ENCODE measurements at places on chromosomes 5 and 9.

DNA sequence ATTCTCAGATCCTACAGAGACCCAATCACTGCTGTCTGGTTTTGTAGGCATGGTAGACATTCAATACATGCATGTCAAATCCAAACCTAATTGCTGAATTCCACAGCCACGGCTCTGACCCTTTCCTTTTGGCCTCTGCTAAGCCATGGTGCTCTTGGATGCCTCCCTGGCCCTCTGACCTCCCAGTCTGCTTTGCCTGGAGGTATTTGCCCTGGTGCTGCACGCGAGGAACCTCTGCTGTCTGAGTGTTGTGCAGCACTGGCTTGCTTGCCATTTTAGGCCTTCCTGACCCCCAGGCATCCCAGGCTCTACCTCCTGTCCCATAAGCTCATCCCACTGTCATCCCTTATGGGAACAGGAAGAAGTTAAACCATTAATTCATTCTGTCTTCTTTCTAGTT, 60.9 kb downstream of the DOCK2 start:
- no peak for DNase-seq

- no peak for DNase-seq
Measured at GRCh38 chr5:5350101-5350500, 72.4 kb upstream of the ICE1 start.

GRCh38 chr5:135137146-135137915, 103.3 kb upstream of the PITX1 start:
- DNase-seq: no peak

GRCh38 chr9:98807070-98807813, at the start of gene GALNT12:
Gene GALNT12, plus strand, starts transcription at chr9:98807670. Its CDS starts 29 bp downstream, at chr9:98807699.
- DNase-seq: peak; percentile 37

DNA sequence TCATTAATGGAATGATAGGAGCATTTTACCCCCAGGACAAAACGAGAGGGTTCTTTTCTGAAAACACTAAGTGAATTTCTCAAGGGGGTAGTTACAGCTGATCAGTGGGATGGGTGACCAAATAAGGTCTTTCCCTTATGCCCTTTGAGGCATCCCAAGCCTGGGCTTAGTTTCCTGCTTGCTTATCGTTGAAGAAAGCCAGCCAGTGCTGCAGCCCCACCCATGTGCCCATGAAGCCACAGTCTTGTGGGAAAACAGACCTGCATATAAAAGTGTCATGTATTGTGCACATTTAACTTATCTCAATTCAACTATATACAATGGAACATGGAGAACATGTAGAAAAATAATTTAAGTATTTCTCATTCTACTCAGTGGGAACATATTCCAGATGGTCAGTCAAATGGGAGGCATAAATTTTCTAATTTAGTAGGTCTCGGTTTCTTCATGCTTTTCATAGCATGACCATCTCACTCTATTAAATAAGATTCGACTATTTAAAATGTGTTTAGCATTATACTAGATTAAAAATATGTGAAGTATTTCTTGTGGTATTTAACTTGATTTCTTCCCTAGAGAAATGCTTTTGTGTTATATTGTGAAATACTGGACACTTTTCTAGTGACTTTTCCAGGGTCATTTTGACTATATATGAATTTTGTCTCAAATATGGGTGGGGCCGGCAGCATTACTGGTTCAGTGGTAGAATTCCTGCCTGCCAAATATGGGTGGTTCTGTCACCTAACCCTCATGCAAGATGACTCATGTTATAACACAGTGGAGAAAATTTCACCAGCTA, 189.7 kb upstream of the SGCD start:
- DNase-seq: no peak

DNA sequence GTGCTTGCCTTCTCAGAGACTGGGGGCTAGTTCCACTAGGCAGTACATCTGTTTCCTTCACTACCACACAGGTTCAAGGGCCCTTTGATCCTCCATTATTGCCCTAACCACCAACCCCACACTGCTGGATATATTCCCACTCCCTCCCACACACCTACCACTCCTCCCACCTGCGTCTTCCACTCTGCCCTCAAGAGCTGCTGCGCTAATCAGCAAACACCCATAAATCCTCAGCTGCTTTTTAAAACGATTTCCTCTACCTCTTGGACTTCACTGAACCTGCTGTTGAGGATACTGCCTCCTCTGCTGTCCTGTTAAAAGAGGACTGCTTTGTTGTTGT, 120.9 kb downstream of the MAPKAP1 start:
- DNase-seq: no peak

DNA sequence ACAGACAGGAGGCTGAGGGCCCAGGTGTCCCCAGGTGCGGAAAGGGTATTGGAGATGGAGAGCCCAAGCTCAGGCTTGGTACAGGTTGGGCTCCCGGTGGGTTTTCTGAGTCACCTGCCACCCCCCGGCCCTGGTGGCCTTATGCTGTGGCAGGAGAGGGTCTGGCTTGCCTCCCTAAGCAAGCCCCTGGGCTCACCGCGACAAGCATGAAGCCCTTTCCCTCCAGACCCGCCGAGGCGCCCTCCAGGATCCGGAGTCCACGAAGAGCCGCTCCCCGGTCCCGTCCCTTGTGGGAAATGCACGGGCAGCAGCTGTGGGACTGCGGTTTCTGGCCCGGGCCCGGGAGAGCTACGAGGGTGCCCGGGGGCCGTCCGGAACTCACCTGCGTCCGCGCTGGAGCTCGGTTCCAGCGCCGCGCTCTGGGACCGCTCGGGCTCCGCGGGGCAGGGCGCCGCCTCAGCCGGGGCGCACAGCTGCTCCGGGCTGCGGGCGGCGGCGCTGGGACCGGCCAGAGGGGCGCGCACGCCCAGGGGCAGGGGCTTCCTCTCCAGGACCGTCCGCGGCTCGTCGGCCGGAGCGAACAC, 757 bp downstream of the SAPCD2 start:
- DNase-seq: no peak

DNA sequence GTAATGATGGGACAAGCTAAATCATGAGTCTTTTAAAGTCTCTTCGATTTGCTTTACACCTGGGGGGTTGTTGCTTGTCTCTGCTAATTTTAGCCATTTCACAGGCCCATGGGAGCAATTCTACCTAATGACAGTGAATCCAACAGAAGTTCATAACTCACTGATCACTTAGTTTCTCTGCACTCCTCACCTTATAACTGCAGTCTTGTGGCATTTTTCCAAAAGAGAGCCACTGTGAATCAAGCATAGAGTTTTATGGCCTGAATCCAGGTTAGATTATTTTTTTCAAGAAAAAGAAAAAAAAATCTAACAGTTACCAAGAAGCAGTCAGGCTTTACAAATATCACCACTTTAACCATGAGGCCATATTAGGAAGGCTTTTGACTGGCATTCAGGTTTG, 1.5 kb upstream of the IL7R start:
- DNase-seq: no peak

- DNase-seq: no peak
Measured at GRCh38 chr9:117273612-117274011, 141.2 kb downstream of the ASTN2 start.

DNA sequence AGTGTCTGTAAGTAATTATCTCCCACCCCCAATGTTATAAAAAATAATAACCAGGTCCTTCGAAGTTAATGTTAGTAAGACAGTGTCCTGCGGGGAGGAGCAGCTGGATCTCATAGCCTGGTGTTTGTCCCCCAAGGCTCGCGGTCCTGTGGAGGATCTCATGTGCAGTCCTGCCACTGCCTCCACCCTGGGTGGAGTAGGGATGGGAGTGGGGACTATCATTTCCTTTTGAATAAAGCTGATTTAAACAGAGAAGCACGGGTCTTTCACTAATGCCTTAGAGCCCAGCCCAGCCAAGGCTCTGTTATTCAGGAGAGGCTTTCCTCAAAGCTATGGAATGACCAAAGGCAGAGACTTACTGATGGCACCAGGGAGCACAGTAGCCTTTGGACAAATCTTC, 40.2 kb downstream of the SUB1 start:
- DNase-seq: no peak

DNA sequence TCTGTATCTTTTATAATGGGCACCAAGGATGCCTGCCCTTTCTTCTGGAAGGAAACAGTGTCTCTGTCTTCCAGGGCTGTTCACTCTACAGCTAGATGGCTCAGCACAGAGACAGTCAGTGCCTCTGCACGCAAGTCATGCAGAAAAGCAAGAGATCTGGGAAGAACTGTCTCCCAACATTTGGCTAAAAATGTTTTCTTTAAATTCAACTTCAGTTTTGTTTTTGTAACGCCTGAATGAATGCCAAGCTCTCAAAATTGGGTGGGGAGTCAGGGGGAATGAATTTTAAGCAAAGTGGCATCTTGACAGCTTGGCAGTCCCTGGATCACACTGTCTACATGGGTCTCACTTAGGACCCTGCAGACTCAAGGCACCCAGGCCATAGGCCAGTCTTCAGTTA, 12.6 kb downstream of the OLFML2A start:
- no peak for DNase-seq

DNA sequence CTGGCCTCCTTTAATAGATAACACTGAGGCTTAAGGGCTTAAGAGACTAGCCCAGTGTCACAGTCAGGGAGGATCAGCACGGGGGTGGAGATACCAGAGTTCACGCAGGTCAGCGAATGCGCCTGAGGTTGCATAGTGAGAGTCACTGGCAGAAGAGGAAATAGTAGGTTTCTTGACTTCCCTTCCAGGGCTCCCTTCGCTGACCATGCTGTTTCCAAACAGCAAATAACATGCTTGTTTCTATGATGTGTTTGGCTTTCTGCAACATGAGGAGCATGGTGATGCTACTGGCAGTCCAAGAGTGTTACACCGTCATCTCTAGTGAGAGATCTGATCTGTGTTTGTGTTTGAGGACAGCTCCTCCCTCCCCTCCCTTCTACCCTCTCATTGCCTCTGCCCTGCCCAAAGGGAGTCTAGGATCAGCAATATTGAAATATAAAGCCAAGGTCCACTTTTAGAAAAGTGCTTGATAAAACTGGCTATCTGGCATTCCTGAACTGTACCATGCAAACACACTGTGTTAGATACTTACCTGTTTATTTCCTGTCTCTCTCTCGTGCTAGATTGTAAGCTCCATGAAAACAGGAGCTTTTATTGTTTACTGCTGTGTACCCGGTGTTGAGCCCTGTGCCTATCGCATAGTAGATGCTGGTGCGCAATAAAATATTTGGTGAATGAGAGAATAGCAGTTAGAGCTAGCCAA, 12.3 kb downstream of the TLE4 start:
- no peak for DNase-seq

GRCh38 chr9:134556531-134557068, 85.0 kb upstream of the COL5A1 start:
- no peak for DNase-seq

DNA sequence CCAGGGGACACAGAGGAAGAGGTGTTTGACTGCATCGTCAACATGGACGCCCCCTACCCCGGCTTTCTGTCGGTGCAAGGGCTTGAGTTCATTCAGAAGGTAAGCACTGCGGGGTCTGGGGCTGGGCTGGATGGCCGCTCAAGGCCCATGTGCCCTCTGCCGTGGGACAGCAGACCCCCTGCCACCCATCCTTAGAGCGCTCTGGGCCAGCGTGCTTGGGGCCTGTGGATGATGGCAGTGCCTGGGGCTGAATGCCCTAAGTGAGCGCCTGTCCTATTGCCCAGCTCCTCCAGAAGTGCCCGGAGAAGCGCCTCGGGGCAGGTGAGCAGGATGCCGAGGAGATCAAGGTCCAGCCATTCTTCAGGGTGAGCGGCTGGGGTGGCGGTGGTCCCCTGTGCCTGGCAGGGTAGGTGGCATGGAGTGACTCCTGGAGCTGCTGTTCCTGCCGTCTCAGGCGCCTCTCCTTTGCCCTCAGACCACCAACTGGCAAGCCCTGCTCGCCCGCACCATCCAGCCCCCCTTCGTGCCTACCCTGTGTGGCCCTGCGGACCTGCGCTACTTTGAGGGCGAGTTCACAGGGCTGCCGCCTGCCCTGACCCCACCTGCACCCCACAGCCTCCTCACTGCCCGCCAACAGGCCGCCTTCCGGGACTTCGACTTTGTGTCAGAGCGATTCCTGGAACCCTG, 3.9 kb downstream of the ZDHHC12 start:
- DNase-seq: no peak

DNA sequence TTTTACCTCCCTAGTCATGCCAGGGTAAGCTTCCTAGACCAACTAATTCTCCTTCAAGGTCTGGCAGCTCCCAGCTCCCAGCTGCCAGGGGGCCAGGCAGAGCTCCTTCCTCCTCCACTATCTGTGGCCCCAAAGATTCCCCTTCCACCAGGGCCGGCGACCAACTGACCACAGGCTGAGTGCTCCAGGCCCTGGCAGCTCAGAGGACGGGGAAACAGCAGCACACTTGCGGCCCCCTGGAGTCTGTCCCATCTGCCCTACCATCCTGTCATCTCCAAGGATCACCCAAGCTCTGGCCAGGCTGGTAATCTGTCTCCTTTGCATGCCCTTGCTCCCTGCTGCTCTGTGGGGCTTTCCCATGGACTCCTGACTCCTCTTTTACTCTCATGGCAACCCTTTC, 31.2 kb upstream of the BASP1 start:
- no peak for DNase-seq

DNA sequence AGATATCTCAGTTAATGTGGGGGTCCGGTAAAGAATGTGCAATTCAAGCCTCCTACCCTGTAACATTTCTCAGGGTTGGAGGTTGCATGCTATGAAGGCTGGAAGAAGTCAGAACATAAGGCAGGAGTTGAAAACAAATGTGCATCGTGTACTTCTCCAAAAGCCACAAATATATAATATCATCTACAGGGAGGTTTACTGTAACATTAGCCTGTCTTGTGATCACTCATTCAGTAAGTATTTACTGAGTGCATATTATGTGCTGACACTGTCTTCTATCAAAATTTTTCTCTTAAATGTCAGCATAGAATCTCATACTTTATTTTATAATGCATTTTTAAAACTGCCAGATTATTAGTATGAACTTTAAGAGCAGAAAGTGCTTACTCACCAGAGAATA, 105.6 kb upstream of the ZNF366 start:
- no peak for DNase-seq

- DNase-seq: no peak
Measured at GRCh38 chr5:34731435-34732232, 75.5 kb downstream of the RAI14 start.

DNA sequence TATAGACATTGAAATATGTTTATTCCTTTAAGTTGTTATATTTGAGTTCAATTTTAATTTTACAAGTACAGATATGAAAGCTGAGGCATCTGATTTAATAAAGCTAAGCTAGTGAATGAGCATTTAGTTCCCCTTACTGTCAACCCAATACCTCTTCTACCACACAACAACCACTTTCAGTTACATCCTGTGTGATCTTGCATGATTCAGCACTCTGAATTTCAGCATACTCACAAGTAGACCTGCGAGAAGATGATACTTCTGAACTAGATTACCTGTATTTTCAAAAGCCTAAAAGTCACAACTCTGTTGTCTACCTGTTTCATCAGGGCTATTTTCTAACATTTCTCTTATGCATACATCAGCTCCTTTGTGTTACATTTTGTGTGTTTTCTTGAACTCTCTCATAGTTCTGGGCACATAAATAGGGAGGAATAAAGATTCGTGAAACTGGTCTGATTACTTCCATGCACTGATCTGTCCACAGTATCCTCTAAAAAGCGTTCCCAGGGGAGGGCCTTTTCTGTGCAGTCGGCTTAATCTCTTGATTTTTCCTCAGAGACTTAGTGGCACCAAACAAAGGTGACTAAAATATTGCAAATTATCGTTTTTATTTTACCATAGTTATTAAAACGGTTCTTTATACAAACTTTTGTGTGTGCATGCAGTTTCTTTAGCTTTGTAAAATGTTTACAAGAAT, 2025.5 kb upstream of the NUDT12 start:
- DNase-seq: no peak

All from stimulated activated CD4-positive, alpha-beta T cell treated with anti-CD3 and anti-CD28 coated beads, TNF-alpha, amount 100 ng/mL, for 1 hour (primary cell).